Stimulated activated CD4-positive, alpha-beta T cell treated with anti-CD3 and anti-CD28 coated beads, Interleukin-1b, Interleukin-23, amount 100 ng/mL, for 1 hour (primary cell): ENCODE measurements at places on chromosomes 3 and 15.

- no peak for DNase-seq
Observed at GRCh38 chr15:97806766-97807165, 153.7 kb upstream of the ARRDC4 start.

DNA sequence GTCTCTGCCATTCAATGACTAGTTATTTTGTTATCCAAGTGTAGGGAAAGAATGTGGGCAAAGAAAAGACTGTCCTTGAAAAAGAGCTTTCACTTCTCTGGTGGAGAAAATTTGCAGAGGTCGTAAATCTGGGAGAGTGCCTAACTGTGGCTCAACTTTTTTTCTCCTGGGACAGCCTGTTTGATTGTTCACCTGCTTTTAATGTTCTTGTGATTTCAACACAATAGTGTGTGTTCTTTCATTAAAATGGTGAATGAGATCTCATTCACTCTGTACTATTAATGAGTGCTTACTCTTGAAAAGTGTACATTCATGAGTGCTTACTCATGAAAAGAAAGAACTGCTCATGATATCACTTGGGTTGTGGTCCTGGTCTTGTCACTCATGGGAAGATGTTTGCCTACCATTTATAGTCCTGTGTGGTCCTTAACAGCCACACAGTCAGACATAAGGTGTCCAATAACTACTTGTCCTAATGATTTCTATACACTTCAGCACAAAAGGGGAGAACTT is 567.3 kb downstream of the GRM7 start:
- DNase-seq: no peak

- DNase-seq: no peak
Observed at GRCh38 chr3:151794080-151794479, 19.8 kb upstream of the AADAC start.

- DNase-seq: no peak
Observed at GRCh38 chr3:153370680-153371079, 208.7 kb downstream of the RAP2B start.

- DNase-seq: no peak
Observed at GRCh38 chr3:13532631-13533030, 16.3 kb upstream of the FBLN2 start.

GRCh38 chr15:101784644-101785043 is 18.7 kb upstream of the OR4F6 start:
- DNase-seq: no peak
